ENCODE measurements at places on chromosomes 3 and 15. TPM values are rescaled to one million over a fixed set of nuclear protein-coding genes. Genes with fewer than 3 reads are reported as not detected.

ARPP21 gene
- not detected for total RNA-seq

ZKSCAN7 gene
- 2.3 TPM for total RNA-seq

SAMMSON gene
- total RNA-seq = 0.33 TPM

FSTL1 gene
- 1,310 TPM for total RNA-seq

LRRC31 gene
- not detected for total RNA-seq

MELTF gene
- total RNA-seq = 19.9 TPM

NR1I2 gene
- total RNA-seq = not detected

ITPKA gene
- 0.33 TPM for total RNA-seq

SERINC4 gene
- not detected for total RNA-seq

HAPLN3 gene
- 27.9 TPM for total RNA-seq

KBTBD13 gene
- total RNA-seq = 0.57 TPM

SLC2A2 gene
- not detected for total RNA-seq

GOLGA8S gene
- 0.38 TPM for total RNA-seq

EXD1 gene
- not detected for total RNA-seq

Measured in posterior vena cava (tissue), 2 donors.